ENCODE measurements at places on chromosomes 12 and 14. TPM values are rescaled to one million over a fixed set of nuclear protein-coding genes. Genes with fewer than 3 reads are reported as not detected.

- DNase-seq, result no peak
Measured at GRCh38 chr14:98466807-98467206, 805.2 kb downstream of the BCL11B start.

GRCh38 chr12:106416273-106416672 is 58.7 kb downstream of the POLR3B start:
- no peak for DNase-seq

GRCh38 chr14:71339650-71340415 is 432.6 kb downstream of the PCNX1 start:
- no peak for DNase-seq

Gene LRFN5
- 0.07 TPM for polyA plus RNA-seq

DNA sequence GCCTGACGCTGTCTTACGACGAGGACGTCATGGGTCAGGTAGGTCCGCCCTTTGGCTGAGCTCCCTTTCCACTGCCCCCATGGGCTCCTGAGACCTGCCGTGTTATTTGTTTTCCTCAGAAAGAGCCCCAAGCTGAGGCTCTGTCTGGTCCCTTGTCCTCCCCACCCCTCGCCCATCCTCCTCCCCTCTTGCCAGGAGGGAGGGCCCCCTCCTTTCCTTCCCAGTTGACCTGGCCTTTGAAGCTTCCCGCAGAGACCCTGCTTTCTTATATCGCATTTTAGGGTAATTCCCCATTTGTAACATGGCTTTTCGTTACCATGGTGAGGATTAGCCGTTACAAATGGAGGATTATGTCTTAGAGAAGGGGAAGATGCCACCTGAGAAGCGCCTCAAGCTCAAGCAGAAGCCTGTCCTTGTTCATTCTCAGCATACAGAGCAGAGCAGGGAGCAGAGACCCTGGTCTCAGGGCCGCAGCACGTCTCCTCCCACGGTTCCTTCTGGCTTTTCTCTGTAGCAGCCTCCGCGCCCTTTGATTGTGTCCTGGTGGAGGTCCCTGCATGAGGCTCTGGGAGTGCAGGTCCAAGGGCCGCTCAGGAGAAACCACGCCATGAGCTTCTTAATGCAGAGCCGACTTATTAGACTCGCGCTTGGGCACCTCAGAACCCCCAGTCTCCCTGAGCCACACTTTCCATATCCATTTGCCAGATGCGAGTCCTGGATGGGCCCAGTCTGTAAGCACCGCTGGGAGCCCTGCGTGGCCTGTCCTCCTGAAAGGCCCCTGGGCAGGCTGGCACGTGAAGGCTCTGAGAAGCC is 47.2 kb downstream of the UBE3B start:
- DNase-seq, result no peak

Data from BJ (cell line).